ENCODE measurements at places on chromosomes 1 and 21. TPM values are rescaled to one million over a fixed set of nuclear protein-coding genes. Genes with fewer than 3 reads are reported as not detected.

- DNase-seq = no peak
These were observed 28.7 kb upstream of the RD3 start for GRCh38 chr1:211520641-211521040.

The NRAS gene
- total RNA-seq = 54.8 TPM

The TMCC2 gene
- 0.88 TPM for total RNA-seq

DNA sequence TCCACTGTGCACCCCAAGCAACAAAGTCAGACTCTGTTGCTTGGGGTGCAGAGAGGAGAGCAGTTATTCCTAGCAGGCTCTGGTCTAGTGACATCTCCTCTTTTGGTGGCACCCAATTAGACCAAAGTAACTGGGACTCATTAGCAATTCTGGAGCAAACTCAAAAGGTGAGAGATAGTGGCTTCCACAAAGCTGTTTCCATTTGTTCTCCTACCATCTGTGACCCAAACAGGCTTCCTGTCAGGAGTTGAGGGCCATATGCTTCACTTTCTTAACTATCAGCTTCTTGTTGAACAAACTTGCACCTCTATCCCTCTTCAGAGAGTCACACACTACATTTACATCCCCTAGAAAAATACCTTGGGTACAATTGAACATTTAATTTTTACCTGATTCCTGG is 1.5 kb upstream of the ATXN7L2 start:
- DNase-seq = no peak

- no peak for DNase-seq
These were observed 73.2 kb upstream of the ADGRL4 start for GRCh38 chr1:79079770-79080169.

GRCh38 chr1:10561955-10562354 is 87.2 kb downstream of the PEX14 start:
- DNase-seq = no peak

DNA sequence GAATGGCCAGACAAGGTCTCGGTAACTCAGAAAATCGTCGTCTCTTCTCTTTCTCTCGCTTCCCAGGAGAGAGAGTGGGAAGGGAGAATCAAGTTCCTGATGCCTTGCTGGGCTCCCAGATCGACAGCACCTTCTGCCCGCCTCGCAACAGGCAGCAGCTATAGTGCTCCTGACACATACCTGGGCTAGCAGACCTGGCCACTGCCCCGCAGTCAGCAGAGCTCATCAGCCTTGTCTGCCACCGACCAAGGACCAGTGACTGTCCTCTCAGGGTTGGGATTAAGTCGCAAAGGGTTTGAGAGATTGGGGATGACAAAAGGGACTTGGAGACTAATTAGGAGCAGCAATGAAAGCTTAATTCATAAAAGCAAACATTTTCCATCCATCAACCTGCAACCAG is 4.1 kb downstream of the RUNX3 start:
- no peak for DNase-seq

The IQCC gene
- 1.8 TPM for total RNA-seq

All from colonic mucosa (tissue), 4 donors.